ENCODE measurements at places on chromosomes 7 and 10.
A peak's percentile ranks its signal among the peaks of the same experiment; 100 is the strongest.

DNA sequence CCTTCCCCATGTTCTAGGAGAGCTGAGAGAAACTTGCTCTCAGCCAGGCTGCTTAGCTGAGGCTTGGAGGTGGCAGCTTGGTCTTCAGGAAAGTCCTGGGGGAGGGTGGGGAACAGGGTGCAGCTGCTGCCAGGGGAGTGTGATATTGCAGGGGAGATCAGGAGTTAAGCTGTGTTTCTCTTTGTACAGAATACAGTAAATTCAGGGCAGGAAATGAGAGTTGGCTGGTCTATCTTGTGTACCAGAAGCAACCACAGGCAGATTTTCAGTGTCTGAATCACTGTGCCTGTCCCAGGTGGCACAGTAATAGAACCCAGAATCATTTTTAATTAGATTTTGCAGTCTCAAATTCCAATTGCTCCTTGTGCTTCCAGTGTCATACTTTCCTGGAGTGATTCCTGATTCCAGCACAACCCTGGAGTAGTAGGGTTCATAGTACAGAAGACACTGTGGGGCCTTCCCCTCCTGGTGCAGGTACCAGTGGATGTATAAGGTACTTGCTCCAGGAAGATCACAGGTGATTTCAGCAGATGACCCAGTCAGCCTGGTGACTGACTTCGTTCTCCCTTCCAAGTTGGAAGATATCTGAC lies 94.0 kb upstream of the TARP start:
- no peak for DNase-seq

DNA sequence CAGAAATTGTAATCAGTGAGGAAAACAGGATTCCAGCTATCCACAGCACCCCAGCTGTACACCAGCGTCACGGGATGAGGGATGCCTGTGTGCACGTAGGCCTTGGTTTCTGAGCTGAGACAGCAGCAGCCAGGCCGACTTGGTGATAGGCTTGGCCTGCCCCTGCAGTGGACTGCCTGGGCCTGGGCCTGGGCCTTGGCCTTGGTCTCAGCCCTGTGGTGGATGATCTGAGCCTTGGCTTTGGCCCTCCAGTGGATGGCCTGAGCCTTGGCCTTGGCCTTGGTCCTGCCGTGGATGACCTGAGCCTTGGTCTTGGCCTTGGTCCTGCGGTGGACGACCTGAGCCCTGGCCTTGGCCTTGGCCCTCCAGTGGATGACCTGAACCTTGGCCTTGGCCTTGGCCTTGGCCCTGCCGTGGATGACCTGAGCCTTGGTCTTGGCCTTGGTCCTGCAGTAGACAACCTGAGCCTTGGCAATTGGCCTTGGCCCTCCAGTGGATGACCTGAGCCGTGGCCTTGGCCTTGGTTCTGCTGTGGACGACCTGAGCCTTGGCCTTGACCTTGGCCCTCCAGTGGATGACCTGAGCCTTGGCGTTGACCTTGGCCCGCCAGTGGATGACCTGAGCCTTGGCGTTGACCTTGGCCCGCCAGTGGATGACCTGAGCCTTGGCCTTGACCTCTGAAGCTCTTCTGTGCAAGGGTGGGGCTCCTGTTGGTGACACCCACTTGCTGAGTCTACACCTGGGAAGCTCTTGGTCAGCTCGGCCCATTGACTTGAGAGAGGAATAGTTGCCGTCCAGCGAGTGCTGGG lies 93.8 kb downstream of the CUX1 start:
- DNase-seq: no peak

GRCh38 chr7:55299273-55299967 lies 65.7 kb upstream of the LANCL2 start:
- DNase-seq: peak; percentile 75

- no peak for DNase-seq
Observed at GRCh38 chr10:133286366-133286765, 9.7 kb upstream of the ADAM8 start.

DNA sequence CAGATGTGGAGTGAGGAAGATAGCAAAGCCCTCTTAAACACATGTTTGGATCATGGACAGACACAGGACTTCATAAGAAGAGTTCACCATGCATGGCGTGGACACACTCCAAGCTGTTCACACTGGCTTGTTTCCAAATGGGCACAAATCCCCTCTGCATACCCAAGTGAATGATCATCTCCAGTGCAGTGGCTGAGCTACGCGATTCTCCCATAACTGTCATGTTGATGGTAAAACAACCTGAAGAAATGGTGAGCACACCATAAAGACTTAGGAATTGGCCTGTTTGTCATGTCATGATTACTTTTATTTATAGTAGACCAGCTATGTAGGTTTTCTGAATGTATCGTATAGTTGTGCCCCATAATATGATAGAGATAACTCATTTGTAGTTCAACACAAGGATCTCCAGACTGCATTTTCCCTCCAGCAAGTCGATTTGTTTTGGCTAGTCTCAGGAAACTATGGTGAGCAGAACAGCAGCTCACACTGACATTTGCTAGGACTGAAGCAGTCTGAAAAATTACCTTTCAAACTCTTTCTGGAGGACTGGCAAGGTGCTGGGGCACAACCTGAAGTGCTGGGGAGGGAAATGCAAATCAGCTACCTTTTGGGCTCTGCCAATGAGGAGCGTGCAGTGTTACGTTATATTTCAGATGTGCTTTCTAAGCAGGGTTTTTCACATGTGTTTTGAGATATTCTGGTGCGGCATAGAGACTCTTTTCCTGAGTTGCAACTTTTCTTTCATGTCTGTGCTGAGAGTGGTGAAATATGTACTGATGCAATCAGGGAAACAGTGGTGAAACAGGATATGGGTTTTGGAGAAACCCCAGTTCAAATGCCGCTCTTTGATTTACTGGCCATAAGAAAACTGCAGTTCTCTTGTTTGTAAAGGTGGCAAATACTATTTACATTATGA lies 629.6 kb upstream of the DPP6 start:
- DNase-seq: no peak

DNA sequence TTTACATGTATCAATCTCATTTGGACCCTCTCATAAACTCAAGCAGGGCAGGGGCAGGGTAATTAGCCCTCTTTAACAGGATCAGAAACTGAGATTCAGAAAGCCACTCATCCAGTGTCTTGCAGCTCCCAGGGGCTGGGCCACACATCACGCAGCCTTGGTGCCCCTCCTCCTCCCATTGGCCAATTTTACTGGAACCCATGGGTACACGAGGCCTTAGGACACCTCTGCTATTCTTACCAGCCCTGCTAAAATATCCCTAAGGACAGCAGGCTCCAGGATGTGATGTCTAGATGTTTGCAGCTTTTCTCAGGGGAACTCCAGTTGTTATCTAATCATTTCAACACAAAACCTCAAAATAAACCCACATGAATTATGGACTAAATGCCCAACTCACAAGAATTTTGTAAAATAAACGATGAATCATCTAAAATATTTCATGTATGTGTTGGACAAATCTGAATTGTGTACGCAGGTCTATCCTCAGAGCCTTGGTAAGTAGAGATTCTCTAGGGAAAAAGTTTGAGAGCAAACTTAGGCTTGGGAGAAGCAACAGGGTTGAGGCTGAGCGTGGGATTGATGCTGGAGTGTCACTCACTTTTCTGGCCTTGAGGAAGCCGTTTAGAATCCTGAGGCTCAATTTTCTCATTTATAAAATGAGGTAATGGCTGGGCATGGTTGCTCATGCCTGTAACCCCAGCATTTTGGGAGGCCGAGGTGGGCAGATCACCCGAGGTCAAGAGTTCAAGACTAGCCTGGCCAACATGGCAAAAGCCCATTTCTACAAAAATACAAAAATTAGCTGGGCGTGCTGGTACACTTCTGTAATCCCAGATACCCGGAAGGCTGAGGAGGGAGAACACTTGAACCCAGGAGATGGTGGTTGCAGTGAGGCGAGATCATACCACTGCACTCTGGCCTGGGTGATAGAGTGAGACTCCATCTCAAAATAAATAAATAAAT lies 69.7 kb upstream of the TNS3 start:
- no peak for DNase-seq

- DNase-seq: no peak
Observed at GRCh38 chr10:132392184-132392800, 4.7 kb upstream of the PWWP2B start.

DNA sequence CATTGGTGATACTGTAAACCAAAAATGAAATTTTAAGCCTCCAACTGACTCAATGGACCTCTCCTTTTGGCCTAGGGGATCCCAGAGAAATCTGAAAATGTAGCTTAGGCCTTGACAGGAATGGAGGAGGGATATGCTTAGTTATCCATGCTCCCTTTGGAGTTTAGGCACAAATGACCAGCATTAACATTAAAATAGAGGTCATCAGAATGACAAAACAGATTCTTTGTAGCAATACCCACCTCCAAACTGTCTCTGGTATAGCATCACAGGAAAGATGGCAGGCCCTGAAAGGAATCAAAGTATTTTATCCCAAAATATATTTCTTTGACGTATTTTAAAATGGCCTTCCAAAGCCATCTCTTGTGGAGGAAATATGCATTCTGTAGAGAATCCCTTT lies 39.1 kb upstream of the LRRN3 start:
- peak; percentile 40 for DNase-seq

GRCh38 chr7:106125417-106125816 lies 13.3 kb upstream of the SYPL1 start:
- no peak for DNase-seq

GRCh38 chr10:91006752-91007346 lies 86.0 kb upstream of the ANKRD1 start:
- no peak for DNase-seq

- no peak for DNase-seq
Observed at GRCh38 chr10:70166394-70166793, 3.9 kb downstream of the SAR1A start.

- no peak for DNase-seq
Observed at GRCh38 chr7:30531286-30531685, 26.7 kb upstream of the GGCT start.

- DNase-seq: no peak
Observed at GRCh38 chr10:100662067-100662466, 83.3 kb upstream of the PAX2 start.

GRCh38 chr10:96767611-96768010 lies 47.3 kb upstream of the PIK3AP1 start:
- DNase-seq: no peak

GRCh38 chr7:31688996-31689395 lies 2.0 kb downstream of the PPP1R17 start:
- no peak for DNase-seq

DNA sequence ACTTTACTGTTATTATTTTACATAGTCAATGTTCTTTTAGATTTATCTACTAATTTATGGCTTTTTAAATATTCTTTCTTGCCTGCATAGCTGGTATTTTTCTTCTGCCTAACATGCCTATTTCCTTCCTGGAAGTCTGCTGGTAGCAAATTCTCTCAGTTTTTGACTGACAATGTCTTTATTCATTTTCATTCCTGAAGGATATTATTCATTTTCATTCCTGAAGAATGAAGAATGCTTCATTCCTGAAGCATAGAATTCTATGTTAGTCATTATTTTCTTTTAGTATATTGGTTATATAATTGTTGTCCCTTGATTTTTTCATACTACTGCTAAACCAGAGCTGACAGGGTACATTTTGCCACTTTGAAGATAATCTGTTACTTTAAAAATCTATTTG lies 41.8 kb downstream of the TMEM168 start:
- DNase-seq: no peak

- DNase-seq: no peak
Observed at GRCh38 chr7:25680636-25681035, 452.4 kb upstream of the NPVF start.

DNA sequence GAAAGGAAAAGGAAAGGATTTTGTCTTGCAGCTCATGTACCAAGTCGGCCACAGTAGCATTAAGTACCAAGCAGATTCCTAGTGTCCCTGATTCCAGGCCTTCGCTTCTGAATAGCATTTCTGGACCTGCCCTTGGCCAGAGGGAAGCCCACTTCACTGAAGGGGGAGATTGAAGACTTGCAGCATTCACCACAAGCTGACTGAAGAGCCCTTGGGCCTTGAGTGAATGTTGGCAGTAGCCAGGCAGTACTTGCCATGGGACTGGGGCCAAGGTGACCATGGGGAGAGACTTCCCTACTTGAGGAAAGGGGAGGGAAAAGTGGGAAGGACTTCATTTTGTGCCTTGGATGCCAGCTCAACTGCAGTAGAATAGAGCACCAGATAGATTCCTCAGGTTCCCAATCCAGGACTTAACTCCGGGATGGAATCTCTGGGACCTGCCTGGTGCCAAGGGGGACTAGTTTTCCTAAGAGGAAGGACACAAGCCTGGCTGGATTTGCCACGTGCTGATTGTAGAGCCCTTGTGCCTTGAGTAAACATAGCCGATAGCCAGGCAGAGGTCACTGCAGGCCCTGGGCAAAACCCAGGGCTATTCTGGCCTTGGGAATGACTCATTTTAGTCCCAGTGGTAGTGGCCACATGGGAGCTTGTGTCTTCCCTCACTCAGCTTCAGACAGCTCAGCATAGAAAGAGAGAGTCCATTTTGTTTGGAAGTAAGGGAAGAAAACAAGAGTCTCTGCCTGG lies 141.7 kb upstream of the KCND2 start:
- DNase-seq: no peak

DNA sequence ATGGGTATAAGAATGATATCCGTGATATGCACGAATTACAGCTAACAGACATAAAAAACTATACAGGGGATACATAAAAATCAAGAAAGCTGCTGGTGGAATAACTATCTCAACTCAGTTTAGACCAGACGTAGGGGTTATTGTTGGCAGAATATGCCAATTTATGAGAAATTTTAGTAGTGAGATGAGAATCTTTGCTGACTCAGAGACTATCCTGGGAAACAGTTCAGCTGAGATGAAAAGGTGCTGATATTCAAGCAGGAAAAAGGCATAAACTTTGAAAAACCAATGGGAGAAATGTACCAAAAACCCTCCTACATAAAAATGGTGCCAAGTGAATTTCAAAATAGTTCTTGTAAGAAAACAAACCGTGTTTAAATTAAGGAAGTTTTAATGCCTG lies 3.3 kb downstream of the MRPS33 start:
- no peak for DNase-seq

GRCh38 chr7:152521420-152522337 lies 85.9 kb upstream of the KMT2C start:
- DNase-seq: no peak
